ENCODE measurements at places on chromosomes 3 and 15. TPM values are rescaled to one million over a fixed set of nuclear protein-coding genes. Genes with fewer than 3 reads are reported as not detected.

The KLF15 gene
- total RNA-seq = 0.11 TPM

The OR5K2 gene
- not detected for total RNA-seq

The MYO1E gene
- total RNA-seq = 249 TPM

The FBXW12 gene
- not detected for total RNA-seq

The DZIP3 gene
- 4.1 TPM for total RNA-seq

The CCDC54 gene
- total RNA-seq = not detected

The PLSCR4 gene
- 6.7 TPM for total RNA-seq

The SLC28A1 gene
- total RNA-seq = not detected

The FSTL1 gene
- total RNA-seq = 76.2 TPM

The CHST2 gene
- 0.88 TPM for total RNA-seq

The TRIM42 gene
- not detected for total RNA-seq

The LIPH gene
- total RNA-seq = 7.5 TPM

The ADAMTS9 gene
- 0.78 TPM for total RNA-seq

The GATA2 gene
- total RNA-seq = 4.8 TPM

The HIGD2B gene
- not detected for total RNA-seq

The PLXNB1 gene
- 13.1 TPM for total RNA-seq

The DNAJA4 gene
- not detected for total RNA-seq

The COX17 gene
- 128 TPM for total RNA-seq

The ZSCAN29 gene
- 9.3 TPM for total RNA-seq

The FANCD2OS gene
- not detected for total RNA-seq

The LRRC49 gene
- total RNA-seq = 8.3 TPM
